ENCODE measurements at places on chromosomes 2 and 18. TPM values are rescaled to one million over a fixed set of nuclear protein-coding genes. Genes with fewer than 3 reads are reported as not detected.

The ICA1L gene
- 9.0 TPM for total RNA-seq

The HOXD12 gene
- not detected for total RNA-seq

The B4GALT6 gene
- 7.9 TPM for total RNA-seq

The AMER3 gene
- total RNA-seq = not detected

The LDLRAD4 gene
- 28.9 TPM for total RNA-seq

The C2orf81 gene
- 0.79 TPM for total RNA-seq

The MLPH gene
- 91.5 TPM for total RNA-seq

The PLCL1 gene
- 17.7 TPM for total RNA-seq

The SYT4 gene
- total RNA-seq = 3.8 TPM

The GPR35 gene
- 1.1 TPM for total RNA-seq

The GPAT2 gene
- total RNA-seq = 8.3 TPM

The ANKRD29 gene
- 8.5 TPM for total RNA-seq

The SCG2 gene
- total RNA-seq = 0.42 TPM

The CNOT9 gene
- 16.3 TPM for total RNA-seq

The PLB1 gene
- total RNA-seq = 2.8 TPM

The AKAIN1 gene
- not detected for total RNA-seq

The SH3BP4 gene
- total RNA-seq = 27.0 TPM

The GALNT13 gene
- total RNA-seq = 1.9 TPM

The STPG4 gene
- not detected for total RNA-seq

The FBXO36 gene
- total RNA-seq = 1.6 TPM

The CGREF1 gene
- 5.9 TPM for total RNA-seq

The TMEFF2 gene
- 0.08 TPM for total RNA-seq

The PAIP2B gene
- total RNA-seq = 20.5 TPM

The AP1S3 gene
- 0.71 TPM for total RNA-seq

The MALT1 gene
- total RNA-seq = 12.0 TPM

The C2orf15 gene
- 0.26 TPM for total RNA-seq

The ZAP70 gene
- total RNA-seq = 2.6 TPM

The CHCHD5 gene
- 21.7 TPM for total RNA-seq

The MAP3K19 gene
- not detected for total RNA-seq

The KIF1A gene
- total RNA-seq = 51.5 TPM

The POLR1A gene
- total RNA-seq = 17.8 TPM

The LYPD6B gene
- not detected for total RNA-seq

The DPP10 gene
- total RNA-seq = 0.38 TPM

The NEU4 gene
- 0.38 TPM for total RNA-seq

The FAM237A gene
- total RNA-seq = not detected

The BOLL gene
- not detected for total RNA-seq

The PRKAG3 gene
- total RNA-seq = 0.10 TPM

The MEP1B gene
- total RNA-seq = not detected

The ZNF236 gene
- 11.7 TPM for total RNA-seq

The DNAJC5G gene
- total RNA-seq = 0.41 TPM

The TMEM237 gene
- total RNA-seq = 14.8 TPM

The SERPINB7 gene
- not detected for total RNA-seq

The IL36RN gene
- not detected for total RNA-seq

Measured in left cardiac atrium (tissue), 4 donors.